ENCODE measurements at places on chromosomes 3 and 15. TPM values are rescaled to one million over a fixed set of nuclear protein-coding genes. Genes with fewer than 3 reads are reported as not detected.

Gene COLQ
- total RNA-seq = not detected

DNA sequence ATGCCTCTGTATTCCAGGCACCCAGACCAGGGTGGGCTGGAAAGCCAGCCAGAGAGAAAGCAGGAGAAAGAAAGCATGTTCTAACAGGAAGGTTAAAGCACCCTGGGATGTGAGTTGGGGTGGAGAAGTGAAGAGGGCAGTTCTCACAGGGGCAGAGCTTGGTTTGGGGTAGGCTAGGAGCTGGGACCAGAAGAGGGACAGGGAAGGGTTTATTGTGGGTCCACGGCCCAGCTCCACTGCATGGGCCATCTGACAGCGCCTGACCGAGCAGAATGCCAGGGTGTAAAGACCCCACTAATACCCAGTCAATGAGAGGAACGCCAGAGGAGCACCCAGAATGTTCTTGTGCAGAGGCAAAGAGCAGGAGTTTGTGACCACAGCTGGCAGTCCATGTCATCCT is 27.1 kb upstream of the MAGEF1 start:
- no peak for DNase-seq

Gene ZNF654
- 5.1 TPM for total RNA-seq

Gene CCDC13
- total RNA-seq = 0.49 TPM

DNA sequence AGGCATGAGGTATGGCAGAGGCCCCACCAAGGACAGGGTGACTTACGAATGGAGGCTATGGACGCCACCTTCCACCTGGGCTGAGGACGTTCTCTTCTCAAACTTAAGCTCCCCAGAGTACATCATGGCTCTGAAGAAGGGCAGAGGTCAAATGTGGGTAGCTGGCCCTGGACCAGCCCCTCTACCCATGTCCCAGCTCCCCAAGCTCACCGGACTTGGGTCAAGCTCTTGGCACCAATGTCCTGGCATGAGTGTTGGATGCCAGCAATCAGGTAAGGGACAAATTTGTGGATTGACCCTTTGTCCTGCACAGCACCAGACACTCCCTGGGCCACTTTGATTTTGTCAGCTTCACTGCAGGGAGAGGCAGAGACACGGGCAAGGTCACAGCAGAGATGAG is 2.5 kb downstream of the NDUFAF3 start:
- DNase-seq = no peak

Gene ARHGAP31
- total RNA-seq = 0.38 TPM

DNA sequence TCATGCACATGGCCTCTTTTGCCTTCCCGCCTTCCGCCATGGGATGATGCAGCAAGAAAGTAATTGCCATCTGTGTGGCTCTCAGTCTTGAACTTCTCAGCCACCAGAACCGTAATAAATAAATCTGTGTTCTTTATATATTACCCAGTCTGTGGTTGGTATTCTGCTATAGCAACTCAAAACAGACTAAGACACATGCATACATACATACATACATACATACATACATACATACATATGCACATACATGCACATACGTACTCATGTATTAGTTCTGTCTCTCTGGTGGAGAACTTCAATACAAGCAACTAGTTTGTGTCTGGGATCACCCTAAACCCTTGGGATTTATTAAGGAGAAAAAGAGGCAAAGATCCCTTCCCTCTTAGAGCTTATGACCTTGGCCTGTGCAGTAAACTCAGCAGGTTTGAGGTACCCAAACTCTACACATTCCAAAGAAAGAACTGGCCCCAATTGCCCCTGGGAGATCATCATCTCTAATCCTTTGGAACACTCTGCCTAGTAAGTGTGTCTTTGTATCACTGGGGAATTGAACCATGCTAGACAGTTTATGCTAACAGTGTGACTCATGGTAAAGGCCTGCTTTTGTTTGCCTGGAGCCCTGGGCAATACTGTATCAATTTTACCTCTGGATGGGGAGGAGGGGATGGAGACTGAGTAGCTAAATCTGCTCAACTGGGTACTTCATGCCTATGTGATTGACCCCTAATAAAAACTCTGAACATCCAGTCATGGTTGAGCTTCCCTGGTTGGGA is 115.6 kb upstream of the LMCD1 start:
- DNase-seq = no peak

Gene BBS4
- 29.0 TPM for total RNA-seq

GRCh38 chr3:177615015-177615414 is 417.7 kb upstream of the TBL1XR1 start:
- DNase-seq = peak; percentile 26

Gene RLBP1
- not detected for total RNA-seq

Gene APBA2
- total RNA-seq = 32.5 TPM

DNA sequence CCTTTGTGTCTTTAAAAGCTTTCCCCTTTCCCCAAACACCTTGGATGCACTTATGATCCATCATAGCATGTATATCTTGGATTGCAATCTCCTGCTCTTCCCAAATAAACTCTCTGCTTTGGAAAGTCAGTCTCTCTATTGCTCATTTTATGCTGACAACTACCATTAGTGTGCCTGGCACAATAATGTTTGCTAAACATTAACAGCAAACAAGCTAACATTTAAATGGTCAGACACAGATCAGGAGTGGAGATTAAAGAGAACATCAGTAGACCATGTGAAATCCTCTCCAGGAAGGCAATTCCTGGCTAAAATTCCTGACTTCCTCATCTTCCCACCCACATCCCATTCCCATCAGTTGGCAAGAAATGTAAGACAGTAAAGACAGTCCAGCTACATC is 44.3 kb upstream of the EIF1B start:
- no peak for DNase-seq

Gene CKMT1B
- 5.5 TPM for total RNA-seq

Gene ACP3
- total RNA-seq = 0.18 TPM

- DNase-seq = no peak
Measured at GRCh38 chr3:87128006-87128405, 99.1 kb upstream of the CHMP2B start.

Gene CMC1
- 38.8 TPM for total RNA-seq

Gene RNF111
- 26.0 TPM for total RNA-seq

GRCh38 chr15:56719774-56720555 is 13.3 kb downstream of the ZNF280D start:
- no peak for DNase-seq

GRCh38 chr15:48190932-48191573 is 412 bp upstream of the CTXN2 start:
- no peak for DNase-seq

Gene MESD
- 24.1 TPM for total RNA-seq

- DNase-seq = no peak
Measured at GRCh38 chr3:36394176-36394575, 13.9 kb downstream of the STAC start.

Gene SLMAP
- 50.7 TPM for total RNA-seq

Gene CA12
- total RNA-seq = 0.09 TPM
